ENCODE measurements at places on chromosomes 6 and 20. TPM values are rescaled to one million over a fixed set of nuclear protein-coding genes. Genes with fewer than 3 reads are reported as not detected.
A peak's percentile ranks its signal among the peaks of the same experiment; 100 is the strongest.

DNA sequence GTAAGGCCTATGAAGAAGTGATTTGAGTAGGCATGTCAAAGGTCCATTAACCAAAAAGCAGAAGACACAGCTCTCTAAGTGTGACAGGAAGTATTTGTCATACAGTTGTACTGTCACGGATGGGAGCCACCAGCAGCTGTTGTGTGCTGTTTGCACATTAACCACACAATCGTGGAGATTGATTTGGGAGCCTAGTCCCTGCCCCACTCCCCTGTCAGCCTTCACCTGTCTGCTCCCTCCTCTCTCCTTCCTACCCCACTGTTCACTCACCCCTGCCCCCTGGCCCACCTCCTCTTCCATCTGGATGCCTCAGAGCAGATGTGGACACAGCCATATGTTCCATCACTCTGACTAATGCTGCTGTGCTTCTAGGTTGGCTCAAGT lies 124.7 kb upstream of the SPACA1 start:
- no peaks in the 10 kb centered on the region for H3K4me1 ChIP-seq
- H3K36me3 ChIP-seq: no peaks in the 10 kb centered on the region
- H3K4me3 ChIP-seq: no peak overlapping the region
- no peaks in the 10 kb centered on the region for H3K27me3 ChIP-seq
- DNase-seq: no peak
- no peak overlapping the region for H3K27ac ChIP-seq

DNA sequence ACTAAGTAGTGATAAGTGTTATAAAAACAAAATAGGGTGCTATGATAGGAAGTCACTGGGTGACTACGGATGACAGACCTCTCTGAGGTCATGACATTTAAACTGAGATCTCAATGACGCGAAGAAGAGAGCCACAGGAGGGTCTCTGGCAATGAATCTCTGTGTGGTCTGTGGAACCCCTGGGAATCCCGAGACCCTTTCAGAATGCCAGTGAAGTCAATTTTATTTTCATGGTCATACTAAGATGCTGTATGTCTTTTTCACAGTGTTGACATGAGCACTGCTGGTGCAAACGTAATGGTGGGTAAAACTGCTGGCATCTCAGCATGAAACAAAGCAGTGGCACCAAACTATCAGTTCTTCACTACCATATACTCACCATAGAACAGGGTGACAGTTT lies 155.0 kb downstream of the GJA10 start:
- H3K36me3 ChIP-seq: no peaks in the 10 kb centered on the region
- no peak overlapping the region for H3K27ac ChIP-seq
- H3K4me3 ChIP-seq: no peak overlapping the region
- H3K27me3 ChIP-seq: no peaks in the 10 kb centered on the region
- no peak for DNase-seq

Gene CCDC170
- 1.7 TPM for total RNA-seq

DNA sequence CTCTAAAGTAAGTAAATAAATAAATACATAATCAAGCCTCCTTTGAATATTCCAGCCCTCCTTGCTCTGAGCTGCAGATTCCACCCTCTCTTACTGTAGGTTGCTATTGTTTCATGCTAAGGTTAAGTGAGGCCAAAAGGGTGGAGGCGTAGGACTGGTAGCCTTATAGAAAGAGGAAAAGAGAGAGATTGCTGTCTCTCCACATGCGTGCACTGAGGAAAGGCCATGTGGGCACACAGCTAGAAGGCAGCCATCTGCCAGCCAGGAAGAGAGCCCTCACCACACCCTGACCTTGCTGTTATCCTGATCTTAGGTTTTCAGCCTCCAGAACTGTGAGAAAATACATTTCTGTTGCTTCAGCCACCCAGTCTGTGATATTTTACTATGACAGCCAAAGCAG lies 87.4 kb upstream of the SHLD1 start:
- peaks cover 48% of the 10 kb centered on the region for H3K4me1 ChIP-seq
- H3K4me3 ChIP-seq: no peak overlapping the region
- H3K36me3 ChIP-seq: no peaks in the 10 kb centered on the region
- no peak for DNase-seq
- H3K27me3 ChIP-seq: no peaks in the 10 kb centered on the region

Gene NRN1
- total RNA-seq: 6.5 TPM

- H3K27ac ChIP-seq: no peak overlapping the region
- H3K36me3 ChIP-seq: no peaks in the 10 kb centered on the region
- no peak for DNase-seq
- H3K27me3 ChIP-seq: no peaks in the 10 kb centered on the region
- no peaks in the 10 kb centered on the region for H3K4me1 ChIP-seq
Measured at GRCh38 chr20:14067603-14068002, 72.3 kb downstream of the MACROD2 start.

DNA sequence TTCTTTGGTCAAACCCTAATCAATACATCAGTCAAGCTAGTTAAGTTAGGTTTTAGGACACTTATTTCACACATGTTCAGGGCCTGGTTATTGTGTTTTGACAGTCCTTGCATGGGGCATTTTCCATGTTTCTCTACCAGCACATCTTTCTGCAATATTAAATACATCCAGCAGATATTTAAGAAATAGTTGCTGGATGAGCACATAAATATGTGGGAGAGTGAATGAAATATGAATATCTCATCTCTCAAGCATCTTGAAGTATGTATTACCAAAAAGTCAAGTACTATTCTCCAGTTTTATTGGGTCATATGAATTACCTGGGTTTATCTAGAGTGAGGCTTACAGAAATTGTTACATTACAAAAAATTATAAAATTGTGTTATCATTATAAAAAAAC lies 621.9 kb upstream of the GJE1 start:
- H3K27me3 ChIP-seq: no peaks in the 10 kb centered on the region
- no peak for DNase-seq
- H3K36me3 ChIP-seq: no peaks in the 10 kb centered on the region
- no peaks in the 10 kb centered on the region for H3K4me1 ChIP-seq
- H3K27ac ChIP-seq: no peak overlapping the region
- H3K4me3 ChIP-seq: no peak overlapping the region

DNA sequence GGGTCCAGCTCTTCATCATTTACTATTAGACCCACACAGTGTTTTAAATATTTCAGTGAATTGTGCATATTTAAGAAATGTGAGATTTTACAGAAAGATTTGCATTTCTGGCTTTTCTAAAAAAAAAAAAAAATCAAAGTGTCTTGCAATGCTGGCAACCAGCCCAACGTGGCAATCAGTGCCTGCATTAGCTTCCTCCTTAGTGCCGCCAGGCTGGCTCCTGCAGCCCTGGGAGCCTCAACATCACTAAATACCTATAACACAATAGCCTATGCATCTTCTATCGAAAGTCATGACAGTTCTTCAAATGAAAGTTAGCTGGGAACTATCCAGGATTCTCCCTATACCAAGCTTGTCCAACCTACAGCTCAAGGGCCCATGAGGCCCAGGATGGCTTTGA lies 9.4 kb upstream of the CD93 start:
- H3K27me3 ChIP-seq: no peaks in the 10 kb centered on the region
- no peaks in the 10 kb centered on the region for H3K4me1 ChIP-seq
- H3K36me3 ChIP-seq: no peaks in the 10 kb centered on the region
- no peak overlapping the region for H3K4me3 ChIP-seq

Gene MARCKS
- total RNA-seq: 118 TPM

DNA sequence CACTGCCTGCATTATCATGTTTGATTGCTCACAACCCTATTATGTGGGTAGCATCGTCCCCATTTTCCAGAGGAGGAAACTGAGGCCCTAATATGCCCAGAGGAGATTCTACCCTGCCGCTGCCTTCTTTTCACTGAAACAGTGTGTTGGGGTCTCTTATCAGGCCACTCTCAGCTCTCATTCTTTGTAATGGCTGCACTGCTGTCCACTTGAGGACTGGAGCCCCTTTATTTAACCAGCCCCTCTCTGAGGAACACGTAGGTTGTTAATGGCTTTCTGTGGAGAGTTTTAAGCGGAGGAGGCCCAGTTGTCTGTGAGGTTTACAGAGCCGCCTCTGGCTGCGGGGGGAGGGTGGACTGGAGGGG lies 32.5 kb downstream of the SRC start:
- H3K27me3 ChIP-seq: no peaks in the 10 kb centered on the region
- no peak for DNase-seq
- no peak overlapping the region for H3K4me3 ChIP-seq
- peaks cover 51% of the 10 kb centered on the region for H3K4me1 ChIP-seq

GRCh38 chr6:39224011-39224410 lies 5.3 kb downstream of the KCNK5 start:
- H3K36me3 ChIP-seq: no peaks in the 10 kb centered on the region
- DNase-seq: peak; percentile 85
- peaks cover 34% of the 10 kb centered on the region for H3K4me1 ChIP-seq
- H3K4me3 ChIP-seq: no peak overlapping the region
- peaks cover 14% of the 10 kb centered on the region for H3K27me3 ChIP-seq

DNA sequence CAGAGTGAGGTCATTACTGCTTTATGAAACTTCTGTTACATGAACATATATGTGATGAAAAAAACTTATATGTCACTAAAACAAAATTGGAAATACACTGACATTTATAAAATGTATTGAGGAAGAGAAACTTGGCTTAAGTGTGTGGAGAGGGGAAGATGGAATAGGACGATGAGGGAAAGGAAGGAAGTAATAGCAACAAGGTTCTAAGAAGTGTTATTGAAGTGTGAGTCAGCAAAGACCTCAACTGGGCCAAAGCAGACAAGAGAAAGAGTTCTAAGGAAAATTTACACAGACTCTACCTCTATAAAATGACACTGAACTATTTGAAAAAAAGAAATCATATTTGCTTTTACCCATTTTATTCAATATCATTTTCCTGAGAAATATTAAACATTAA lies 38.3 kb downstream of the SNX3 start:
- peaks cover 55% of the 10 kb centered on the region for H3K36me3 ChIP-seq
- no peak overlapping the region for H3K27ac ChIP-seq
- no peak overlapping the region for H3K4me3 ChIP-seq
- no peak for DNase-seq

Gene METTL24
- 3.6 TPM for total RNA-seq

DNA sequence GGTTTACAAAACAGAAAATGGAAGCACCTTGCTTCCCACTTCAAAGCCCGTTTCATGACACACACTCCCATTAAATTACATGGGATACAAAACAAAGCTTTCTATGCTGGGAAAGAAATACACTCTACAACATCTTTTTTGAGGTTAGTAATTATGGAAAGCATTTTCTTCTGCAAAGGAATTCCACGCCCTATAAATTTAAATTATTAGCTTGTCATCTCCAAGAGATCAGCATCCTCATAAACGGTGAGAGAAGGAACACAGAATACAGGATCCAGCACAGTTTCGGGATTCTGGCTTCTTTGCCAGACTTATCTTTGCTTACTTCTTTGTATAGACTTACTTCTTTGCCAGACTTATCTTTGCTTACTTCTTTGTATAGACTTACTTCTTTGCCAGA lies 1.3 kb upstream of the SMPDL3A start:
- no peaks in the 10 kb centered on the region for H3K36me3 ChIP-seq
- H3K27ac ChIP-seq: no peak overlapping the region
- H3K4me3 ChIP-seq: no peak overlapping the region
- no peaks in the 10 kb centered on the region for H3K27me3 ChIP-seq
- no peak for DNase-seq

Gene CLDN20
- total RNA-seq: not detected

GRCh38 chr6:169981969-169982368 lies 230.5 kb downstream of the ERMARD start:
- no peak overlapping the region for H3K4me3 ChIP-seq
- H3K27me3 ChIP-seq: peaks cover 7% of the 10 kb centered on the region
- H3K27ac ChIP-seq: no peak overlapping the region
- H3K36me3 ChIP-seq: no peaks in the 10 kb centered on the region
- no peak for DNase-seq

- no peak overlapping the region for H3K27ac ChIP-seq
- no peaks in the 10 kb centered on the region for H3K27me3 ChIP-seq
- H3K4me1 ChIP-seq: no peaks in the 10 kb centered on the region
Measured at GRCh38 chr6:89139509-89140346, 6.1 kb upstream of the PM20D2 start.

DNA sequence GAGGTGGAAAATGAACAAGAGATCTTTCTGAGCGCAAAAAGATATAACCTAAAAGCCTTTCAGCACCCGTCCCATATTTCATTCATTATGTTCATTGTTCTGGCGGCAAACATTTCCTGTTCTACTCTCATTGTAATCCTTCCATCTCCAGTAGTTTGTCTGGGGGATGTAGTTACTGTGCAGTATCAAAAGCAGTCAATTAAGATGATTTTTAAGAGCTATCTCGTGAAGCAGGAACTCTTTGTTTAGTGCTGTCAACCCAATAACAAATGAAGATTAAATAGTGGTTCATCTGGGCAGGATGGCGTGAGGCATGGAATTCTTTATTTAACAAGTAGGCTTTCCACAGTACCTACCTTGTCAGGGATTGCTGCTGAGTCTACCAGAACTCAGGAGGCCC lies 876.7 kb downstream of the HACE1 start:
- H3K27me3 ChIP-seq: no peaks in the 10 kb centered on the region
- no peak overlapping the region for H3K27ac ChIP-seq
- no peak for DNase-seq
- no peaks in the 10 kb centered on the region for H3K36me3 ChIP-seq
- H3K4me3 ChIP-seq: no peak overlapping the region
- no peaks in the 10 kb centered on the region for H3K4me1 ChIP-seq

DNA sequence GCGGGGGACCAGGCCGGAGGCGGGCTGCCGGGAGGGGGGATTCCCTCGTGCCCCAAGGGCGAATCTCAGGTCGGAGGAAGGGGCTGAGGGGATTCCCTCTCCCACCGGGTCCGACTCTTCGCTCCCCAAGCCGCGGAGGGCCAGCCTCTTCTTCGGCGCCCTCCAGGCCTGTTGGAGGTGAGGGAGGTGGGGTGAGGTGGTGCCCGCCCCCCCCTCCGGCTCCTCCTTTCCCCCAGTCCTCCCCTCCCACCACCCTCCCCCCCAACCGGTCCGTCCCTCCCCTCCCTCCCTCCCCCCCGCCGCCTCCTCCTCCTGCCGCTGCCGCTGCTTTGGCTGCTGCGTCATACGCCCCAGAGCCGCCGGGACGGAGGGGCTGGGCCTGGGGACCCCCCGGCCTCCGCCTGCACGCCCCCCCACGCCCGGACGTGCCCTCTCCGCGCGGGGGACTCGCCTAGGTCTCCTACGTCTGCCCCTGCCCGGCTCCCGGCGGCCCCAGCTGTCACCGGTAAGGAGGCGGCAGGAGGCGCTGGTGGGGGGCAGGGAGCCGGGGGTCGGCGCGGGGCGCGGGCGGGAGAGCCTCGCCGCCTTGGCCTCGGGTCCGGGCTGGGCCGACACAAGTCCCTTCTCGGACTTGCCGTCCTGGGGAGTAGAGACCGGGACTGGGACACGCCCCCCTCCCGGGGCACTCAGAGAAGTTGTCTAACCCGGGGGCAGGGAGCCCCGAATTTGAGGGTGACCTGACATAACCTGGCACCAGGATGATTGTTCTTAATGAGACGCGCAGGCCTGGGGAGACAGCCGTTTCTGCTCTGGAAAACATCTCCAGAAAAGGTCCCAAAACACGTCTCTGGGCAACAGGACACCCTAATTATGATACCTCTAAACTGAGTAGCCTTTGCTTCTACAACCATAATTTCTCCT lies at the start of gene PHF1:
Gene PHF1, plus strand, starts transcription at position 304 of the 921 bp plus-strand sequence. CDS start 1,250 bp downstream, outside the sequence.
- H3K4me3 ChIP-seq: peak within 1 kb of the TSS; percentile 84
- peak; percentile 90 for DNase-seq
- no peaks in the 10 kb centered on the region for H3K27me3 ChIP-seq
- peaks cover 35% of the 10 kb centered on the region for H3K4me1 ChIP-seq
- peaks cover 36% of the 10 kb centered on the region for H3K36me3 ChIP-seq

Data from left lung (tissue), 14 donors.